ENCODE measurements at places on chromosomes 2 and 18.

DNA sequence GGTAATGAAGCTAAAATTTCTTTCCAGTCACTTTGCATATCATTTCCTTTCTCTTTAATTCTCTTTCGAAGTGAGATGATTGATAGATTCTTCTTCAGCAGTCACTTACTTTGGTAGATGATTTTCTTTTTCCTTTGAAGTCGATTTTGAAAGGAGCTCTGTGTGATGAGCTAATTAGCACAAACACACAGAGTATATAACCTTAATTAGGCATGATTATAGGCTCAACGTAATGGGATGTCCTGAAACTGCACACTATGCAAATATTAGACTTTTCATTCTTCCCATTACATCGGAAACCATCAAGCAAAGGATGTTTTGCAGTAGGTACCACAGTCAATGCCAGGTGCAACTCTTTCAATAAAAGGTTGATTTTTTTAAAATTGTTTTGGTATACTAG is 6.4 kb upstream of the CTLA4 start:
- no peak for DNase-seq

GRCh38 chr2:165003443-165004130 is 48.3 kb upstream of the SLC38A11 start:
- DNase-seq = no peak

DNA sequence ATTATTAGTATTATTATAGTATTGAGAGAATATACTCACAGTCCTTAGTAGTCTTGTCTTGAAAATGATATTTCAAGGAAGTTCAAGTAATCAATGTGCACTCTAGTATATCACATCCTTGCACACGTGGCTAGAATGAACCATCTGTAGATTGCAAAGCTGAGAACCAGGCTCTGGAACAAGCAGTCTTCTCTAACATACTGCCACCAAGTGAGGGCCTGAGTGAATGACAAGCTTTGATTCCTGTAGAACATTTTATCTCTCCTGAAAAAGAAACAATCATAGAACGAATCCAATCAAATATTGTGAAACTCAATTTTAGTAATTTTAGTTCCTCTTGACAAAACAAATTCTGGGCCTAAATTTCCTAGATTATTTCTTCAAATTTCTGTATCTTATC is 55.3 kb upstream of the SULT1C3 start:
- no peak for DNase-seq

DNA sequence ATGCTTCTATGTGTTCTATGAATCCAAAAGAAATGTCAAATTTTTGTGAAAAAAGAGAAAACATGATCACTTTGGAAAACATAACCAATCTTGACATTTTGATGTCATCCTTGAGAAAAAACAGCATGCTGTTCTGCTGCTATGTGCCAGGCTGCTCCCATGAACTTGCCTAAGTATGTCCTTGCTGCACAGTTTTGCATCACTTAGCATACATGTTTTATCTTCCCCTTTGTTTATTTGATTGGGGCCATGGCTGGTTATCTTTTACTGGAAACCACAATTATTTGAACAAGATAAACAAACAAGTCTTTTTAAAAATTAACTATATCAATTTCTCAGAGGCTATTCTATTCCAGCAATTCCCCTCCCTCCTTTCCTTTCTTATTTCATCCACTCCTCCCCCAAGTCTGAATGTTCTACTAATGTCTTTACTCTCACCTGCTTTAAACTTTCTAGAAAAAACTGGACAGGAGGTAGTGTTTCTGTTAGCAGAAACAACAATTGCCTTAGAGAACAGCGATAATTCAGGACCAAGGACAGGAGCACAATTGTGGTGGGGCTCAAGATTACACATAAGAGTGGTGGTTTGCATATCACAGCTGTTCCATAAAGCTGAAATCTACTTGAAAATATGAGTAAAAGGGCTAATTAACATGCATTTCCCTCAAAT is 6.7 kb downstream of the AOX1 start:
- DNase-seq = no peak

- no peak for DNase-seq
These were observed 852.4 kb upstream of the FANCL start for GRCh38 chr2:59093571-59093970.

DNA sequence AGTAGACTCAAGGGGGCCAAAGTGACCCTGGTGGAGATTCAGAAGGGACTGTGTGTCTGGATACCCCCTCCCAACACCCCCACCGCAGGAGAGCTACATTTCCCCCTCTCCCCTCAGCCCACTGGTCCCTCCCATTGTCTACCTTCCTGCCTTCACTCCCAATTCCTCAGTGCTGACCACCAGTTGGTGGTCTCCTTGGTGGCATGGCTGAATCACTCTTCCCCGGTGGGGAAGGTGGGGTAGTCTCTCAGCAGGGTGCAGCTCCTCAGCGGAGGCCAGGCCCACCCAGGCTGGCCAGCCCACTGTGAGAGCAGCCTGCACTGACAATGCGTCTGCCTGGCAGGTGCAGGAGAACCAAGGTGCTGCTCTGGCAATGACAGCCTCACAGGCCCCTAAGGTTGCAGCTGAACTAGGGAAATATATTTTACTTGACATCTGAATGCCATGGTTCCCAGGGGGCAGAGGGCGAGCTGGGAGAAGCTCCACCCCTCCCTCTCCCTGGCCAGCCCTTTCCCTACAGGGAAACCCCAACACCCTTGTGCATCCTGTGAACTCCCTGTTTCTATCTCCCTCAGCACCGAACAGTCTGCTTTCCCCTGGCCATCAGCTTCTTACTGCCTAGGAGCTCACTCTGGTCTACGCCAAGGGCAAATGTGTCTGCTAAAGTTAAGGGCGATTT is 62.6 kb upstream of the PAX8 start:
- DNase-seq = no peak

DNA sequence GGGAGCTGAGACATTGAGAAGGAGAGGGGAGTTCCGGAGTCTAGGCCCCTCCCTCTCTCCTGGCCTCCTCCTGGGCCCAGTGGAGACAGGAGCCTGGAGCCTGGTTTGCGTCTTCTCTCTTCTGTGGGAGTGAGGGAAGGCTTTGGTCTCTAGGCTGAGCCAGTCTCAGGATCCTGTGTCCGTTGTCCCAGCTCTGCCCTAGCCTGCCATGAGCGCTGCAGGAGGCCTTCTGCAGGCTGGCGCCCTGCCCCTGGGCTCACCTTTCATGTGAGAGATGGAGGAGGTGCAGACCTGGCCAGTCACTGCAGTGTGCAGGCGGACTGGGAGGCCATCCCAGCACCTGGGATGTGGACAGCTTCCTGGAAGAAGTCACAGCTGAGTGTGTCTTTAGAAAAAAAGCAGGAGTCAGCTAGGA is 8.7 kb downstream of the IMPA2 start:
- DNase-seq = no peak

GRCh38 chr2:156447761-156448160 is 11.6 kb downstream of the GPD2 start:
- DNase-seq = no peak

DNA sequence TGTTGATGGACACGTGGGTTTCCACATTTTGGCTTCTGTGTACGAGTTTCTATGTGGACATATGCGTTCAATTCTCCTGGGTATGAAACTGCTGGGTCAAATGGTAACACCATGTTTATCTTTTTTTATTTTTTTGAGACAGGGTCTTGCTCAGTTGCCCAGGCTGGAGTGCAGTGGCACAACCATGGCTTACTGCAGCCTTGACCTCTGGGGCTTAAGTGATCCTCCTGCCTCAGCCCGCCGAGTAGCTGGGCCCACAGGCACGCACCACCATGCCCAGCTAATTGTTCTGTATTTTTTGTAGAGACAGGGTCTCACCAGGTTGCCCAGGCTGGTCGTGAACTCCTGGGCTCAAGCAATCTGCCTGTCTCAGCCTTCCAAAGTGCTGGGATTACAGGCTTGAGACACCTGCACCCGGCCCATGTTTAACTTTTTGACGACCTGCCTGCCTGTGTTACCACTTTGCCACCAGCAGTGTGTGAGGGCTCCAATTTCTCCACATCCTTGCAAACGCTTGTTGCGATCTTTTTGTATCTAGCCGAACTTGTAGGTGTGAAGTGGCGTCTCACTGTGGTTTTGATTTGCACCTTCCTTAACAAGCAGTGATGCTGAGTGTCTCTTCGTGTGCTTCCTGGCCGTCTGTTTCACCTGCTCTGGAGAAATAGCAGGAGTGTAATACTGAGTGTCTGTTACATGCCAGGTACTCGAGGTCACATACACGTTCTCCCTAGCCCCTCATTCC is 6.9 kb downstream of the HSBP1L1 start:
- DNase-seq = no peak

- DNase-seq = no peak
These were observed 57.1 kb downstream of the SNORC start for GRCh38 chr2:232927032-232927792.

GRCh38 chr2:240368781-240369331 is 66.6 kb upstream of the GPC1 start:
- no peak for DNase-seq

DNA sequence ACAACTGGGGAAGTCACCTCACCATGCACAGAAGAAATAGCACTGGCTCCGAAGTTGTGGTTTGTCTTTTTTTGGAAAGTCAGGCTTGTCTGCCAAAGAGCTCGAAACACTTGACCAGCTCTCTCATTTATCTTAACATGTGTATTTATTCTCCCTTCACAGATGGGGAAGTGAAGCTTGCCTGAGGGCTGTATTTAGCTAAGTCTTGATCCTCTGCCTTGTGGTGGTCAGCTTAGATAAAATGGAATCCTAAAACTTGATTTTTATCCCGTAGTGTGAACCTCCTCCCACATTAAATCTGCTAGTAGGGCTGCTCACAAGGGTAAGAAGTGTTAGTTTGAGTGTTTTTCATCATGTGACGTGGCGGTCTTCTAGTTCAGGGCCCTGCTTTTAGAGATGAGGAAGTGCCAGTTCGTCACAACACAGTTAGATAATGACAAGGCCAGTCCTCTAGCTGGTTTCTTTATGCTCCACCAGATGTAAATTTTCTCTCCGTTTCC is 89.7 kb downstream of the TMEM247 start:
- DNase-seq = no peak

DNA sequence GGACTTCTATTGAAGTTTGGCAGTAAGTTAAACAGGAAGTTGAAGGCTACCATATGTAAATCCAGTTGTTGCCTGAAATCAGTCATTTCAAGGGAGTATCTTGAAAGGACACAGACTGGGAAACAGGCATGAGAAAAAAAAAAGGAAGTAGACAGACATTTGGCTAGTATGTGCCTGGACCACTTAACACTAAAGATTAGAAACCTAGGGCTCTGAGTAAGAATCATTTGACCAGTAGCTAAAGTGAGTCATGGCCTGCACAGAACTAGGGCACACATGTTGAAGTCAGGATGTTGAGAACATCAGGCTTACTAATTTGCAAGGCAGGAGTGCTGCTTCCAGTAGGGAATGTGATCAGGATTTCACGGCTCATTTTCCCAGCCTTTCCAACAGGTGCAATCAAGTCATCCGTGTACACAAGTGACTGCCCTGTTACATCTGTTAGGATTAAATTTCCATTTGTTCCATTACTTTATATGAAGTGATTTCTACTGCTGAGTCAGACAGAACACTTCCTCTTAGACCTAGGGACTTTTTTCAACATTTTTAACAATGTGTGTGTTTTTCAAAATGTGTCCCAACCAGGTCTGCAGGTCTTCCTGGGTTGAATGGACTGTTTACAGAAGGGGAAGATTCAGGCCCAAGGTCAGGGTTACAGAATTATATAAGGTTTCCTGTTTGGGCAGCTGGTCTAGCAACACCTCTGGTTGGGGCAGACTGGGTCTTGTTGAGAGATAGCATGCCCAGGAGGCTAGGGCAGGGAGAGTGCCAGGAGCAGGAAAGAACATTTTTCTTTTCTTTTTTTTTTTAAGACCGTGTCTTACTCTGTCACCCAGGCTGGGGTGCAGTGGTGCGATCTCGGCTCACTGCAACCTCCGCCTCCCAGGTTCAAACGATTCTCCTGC is 145.6 kb downstream of the TGIF1 start:
- no peak for DNase-seq

DNA sequence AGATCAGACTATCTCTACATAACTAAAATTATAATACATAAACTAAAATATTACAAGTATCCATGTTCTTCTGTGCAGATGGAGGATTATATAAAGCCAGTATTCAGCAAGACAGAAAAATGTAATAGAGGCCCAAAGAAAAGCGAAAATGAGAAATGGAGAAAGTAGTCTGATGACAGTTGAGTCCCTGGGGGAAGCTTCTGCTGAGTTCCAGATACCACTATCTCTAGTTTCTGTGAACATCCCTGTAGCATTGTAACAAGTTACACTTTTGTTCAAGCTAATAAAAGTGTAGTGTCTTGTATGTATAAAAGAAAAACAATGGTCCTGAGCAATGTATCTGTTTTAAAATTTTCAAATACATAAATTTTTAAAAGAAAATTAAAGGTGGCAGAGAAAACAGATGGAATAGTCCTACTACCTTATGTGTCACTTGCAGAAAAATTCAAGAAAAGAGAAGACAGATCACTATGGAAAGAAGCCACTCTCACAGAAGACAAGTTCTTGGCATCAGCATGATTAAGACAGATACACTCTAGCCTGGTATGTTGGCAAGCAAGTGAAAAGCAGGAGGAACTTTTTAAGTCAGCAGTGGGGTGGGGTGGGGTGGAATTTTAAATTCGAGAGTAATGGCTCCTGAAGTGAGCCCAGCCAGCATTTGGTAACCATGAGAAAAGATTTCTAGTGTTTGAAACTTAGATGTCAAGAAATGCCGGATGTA is 541.9 kb downstream of the LRRTM4 start:
- no peak for DNase-seq

DNA sequence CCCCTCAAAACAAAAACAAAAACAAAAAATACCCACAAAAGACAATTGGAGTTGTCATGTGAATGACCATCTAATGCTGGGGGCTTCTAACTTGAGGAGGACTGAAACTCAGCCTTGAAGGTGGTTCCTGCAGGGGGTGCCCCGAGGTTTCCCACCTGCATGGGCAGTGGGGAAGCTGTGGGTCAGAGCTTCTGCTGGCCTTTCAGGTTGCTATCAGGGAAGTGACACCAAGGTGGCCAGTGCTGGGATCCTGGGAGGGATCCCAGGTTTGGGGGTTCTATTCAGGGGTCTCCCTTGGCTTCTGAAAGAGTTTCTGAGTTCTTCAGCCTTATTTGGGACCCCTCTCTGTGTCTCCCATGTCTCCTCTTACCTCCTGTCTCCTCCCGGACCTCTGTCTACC is 62.8 kb downstream of the LDLRAD4 start:
- DNase-seq = no peak

- no peak for DNase-seq
These were observed 109.9 kb downstream of the TGFA start for GRCh38 chr2:70443726-70444125.

DNA sequence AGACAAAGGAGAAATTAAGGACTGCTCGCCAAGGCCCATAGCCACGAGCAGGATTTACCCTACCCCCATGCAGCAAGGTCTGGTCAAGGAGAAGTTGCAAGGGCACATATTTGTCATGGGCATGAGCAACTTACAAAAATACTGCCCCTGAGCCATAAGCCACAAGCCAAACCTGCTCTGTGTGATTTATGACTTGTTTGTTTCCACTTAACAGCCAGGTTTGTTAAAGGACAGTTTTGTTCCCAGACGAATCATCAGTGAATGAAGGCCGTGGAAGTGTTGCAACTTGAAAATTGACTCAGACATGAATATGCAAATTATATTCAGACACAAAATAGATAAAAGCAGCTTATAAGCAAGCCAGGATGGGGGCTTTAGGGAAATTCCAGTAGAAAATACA is 31.3 kb upstream of the EVA1A start:
- DNase-seq = no peak

Measured in stimulated activated CD4-positive, alpha-beta T cell treated with anti-CD3 and anti-CD28 coated beads, Interleukin-2, amount 100 ng/mL, for 48 hours (primary cell).